Stimulated activated CD4-positive, alpha-beta T cell treated with anti-CD3 and anti-CD28 coated beads, Interleukin-4, amount 100 ng/mL, for 4 hours (primary cell): ENCODE measurements at places on chromosomes 5 and 9.
A peak's percentile ranks its signal among the peaks of the same experiment; 100 is the strongest.

DNA sequence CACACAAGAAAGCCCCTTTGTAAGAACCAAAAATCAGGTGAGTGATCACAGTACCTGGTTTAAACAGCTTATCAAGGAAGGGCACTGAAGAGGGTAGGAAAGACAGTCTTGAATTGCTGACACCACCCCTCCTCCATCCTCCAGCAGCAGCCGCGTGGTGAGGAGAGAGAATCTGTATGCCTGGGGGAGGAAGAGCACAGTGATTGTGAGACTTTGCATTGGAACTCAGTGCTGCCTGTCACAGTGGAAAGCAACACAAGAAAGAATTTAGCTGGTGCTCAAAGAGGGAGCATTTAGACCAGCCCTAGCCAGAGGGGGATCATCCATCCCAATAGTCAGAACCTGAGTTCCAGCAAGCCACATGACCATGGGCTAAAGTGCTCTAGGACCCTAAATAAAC is 11.6 kb upstream of the STX17 start:
- DNase-seq: no peak

DNA sequence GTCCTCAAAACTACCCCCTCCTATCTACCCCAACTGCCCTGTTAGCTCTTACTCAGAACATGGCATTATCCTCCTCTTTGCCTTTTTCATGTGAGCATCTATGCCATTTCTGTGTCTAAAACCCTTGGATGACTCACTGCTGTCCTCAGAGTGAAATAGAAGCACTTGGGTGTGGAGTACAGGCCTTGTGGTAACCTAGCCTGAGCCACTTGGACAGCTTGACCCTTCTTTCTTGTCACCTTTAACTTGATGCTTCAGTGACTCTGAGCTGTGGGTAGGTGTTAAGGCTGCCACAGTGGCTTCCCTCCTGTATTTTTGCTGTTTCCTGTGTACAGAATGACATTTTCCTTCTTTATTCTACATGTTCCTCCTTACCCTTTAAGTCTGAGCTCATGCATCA is 391.4 kb downstream of the SH3GL2 start:
- DNase-seq: no peak

DNA sequence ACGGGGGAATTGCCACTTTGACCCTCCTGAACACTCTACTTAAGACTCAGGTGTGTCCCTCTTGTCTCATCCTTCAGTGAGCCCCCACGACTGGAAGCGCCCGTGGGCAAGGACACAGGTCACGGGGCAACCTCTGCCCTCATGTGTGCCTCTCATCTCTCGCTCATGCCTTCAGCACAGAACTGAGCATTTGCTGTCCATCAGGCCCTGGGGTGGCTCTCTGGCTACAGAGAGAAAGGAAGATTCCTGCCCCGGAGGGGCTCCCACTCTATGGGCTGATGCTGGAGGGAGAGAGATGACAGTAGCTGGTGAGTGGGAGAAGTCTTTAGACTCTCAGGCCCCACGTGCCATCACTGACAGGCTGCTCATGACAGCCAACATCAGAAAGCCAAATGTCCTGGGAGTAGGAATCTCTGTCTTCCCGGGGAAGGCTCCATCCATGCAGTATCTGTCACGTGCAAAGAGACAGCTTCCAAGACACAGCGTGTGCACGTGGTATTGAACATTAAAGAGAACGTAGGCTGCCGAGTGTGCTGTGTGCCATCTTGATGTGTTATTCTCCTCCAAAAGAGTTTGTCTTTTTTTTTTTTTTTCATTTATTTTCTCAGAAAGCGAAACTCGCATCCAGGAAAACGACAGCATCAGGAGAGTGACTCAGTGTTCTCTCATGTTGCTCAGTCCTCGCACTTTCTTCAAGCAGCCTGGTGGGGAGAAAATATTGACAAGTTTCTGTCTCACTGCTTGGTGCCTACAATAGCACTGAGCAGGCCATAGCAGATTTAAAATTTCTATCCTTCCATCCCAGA is 190.5 kb downstream of the GAS1 start:
- DNase-seq: no peak

GRCh38 chr5:138662599-138662998 is 87.4 kb upstream of the HSPA9 start:
- no peak for DNase-seq

- DNase-seq: peak; percentile 45
Observed at GRCh38 chr5:912280-913091, 19.8 kb downstream of the TRIP13 start.

- DNase-seq: no peak
Observed at GRCh38 chr5:58366461-58366860, 93.4 kb downstream of the PLK2 start.

DNA sequence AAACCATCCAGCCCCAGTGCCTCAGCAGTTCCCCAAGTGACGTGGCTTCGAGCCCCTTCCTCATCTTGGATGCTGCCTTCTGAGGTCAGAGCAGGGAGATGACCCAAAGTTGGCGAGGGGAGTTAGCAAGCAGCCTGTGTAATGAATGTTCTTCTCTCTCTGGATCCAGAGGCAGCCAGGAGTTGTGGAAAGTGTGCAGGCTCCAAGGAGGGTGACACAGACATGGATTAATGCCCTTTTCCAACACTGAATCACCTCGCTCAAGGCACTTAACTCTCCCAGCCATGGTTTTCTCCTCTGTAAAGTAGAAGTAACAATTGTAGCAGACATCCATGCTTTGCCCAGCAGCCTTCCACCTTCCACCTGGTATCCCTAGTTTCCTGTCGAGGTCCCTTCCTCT is 64.6 kb upstream of the HAND1 start:
- no peak for DNase-seq

- no peak for DNase-seq
Observed at GRCh38 chr5:164002628-164003027, 497.2 kb downstream of the MAT2B start.

DNA sequence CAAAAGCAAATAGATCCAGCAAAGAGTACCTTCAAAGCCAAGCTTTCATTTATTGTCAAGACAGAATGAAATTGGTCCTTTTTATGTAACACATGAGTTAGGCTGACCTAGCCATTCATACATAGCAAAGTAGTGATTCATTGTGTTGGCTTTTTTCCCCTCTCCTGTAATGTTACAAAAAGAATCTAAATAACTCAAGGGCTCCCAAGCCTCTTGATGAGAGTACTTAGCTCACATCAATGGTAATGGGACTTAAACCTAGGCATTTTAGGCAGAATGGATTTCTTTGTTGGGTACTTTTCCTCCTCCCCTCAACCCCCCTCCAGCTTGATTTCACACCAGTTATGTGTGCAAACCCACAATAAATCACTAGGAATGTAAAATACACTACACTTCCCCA is 123.7 kb downstream of the EBF1 start:
- no peak for DNase-seq

GRCh38 chr5:81533629-81534405 is 139.9 kb upstream of the ACOT12 start:
- no peak for DNase-seq

- DNase-seq: no peak
Observed at GRCh38 chr5:74763504-74763903, 3.4 kb downstream of the GFM2 start.

- no peak for DNase-seq
Observed at GRCh38 chr9:89896806-89897340, 292.1 kb downstream of the GADD45G start.

DNA sequence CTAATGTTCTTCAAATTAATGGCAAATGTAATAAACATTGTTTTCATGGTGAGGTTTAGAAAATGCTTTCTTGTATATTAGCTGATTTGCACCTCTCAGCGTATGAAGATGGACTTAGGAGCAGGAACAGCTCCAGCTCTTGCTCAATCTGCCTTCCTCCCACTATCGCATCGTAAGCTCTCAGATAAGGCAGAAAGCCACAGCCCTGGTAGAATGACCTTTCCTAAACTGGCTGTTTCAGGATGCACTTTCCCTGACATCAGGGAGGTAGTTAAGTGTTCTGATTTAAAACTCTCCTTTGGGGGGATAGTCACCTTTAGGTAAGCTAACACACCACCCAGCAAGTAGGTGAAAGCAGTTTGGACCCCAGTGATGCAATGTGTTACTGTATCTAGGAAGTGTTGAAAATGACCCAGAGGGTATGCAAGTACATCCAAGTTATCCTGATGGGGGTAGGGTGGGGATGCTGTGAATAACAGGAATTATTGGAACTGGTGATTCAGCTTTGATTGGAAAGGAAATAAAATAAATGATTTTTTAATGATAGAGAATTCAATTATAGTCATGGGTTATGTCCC is 72.3 kb downstream of the LMNB1 start:
- DNase-seq: no peak

DNA sequence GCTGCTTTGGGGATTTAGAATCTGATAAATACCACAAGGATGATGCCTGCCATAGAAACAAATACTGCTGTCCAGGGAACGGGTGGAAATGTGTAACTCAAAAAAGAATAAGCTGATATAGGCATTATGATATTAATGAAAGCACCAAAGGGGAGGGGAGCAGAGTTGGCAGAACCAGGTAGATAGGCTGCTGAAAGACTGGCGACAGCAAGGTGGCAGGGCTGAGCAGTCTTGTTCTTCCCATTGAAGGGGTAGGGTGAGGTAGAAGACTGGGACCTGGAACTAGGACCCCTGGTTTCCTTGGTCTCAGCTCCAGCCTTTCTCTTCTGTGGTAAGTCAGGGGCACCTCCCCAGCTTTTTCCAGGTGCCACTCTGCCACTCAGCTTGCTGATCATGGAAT is 31.4 kb upstream of the TMOD1 start:
- DNase-seq: no peak

GRCh38 chr9:123416176-123416575 is 60.2 kb downstream of the CRB2 start:
- DNase-seq: no peak

GRCh38 chr9:17942498-17942897 is 363.6 kb downstream of the SH3GL2 start:
- DNase-seq: no peak

GRCh38 chr5:5572976-5573797 is 150.7 kb downstream of the ICE1 start:
- DNase-seq: no peak

DNA sequence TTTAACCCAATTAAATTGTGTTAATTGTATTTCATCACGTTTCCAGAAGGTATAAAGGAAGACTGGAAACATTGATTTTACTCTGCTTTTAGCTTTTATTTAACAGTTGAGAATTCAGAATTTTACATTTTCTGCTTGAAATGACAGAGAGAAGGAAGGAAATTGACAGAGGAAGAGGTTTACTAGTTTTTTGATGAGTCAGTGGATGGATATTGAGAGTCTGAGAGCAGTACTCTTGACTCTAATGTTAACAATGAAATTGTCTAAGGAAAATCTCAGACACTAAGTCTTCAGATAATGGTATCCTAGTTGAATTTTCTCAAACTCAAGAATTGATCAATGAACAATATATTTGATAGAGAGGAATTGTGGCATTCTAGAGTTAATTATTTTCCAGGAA is 60.6 kb downstream of the IPO11 start:
- no peak for DNase-seq

GRCh38 chr9:21696411-21696871 is 106.0 kb upstream of the MTAP start:
- no peak for DNase-seq

GRCh38 chr5:153485641-153486040 is 4.8 kb upstream of the GRIA1 start:
- no peak for DNase-seq

GRCh38 chr9:133642708-133643361 is 6.7 kb downstream of the DBH start:
- DNase-seq: no peak

GRCh38 chr5:127031147-127031862 is 947 bp upstream of the MARCHF3 start:
- DNase-seq: no peak

DNA sequence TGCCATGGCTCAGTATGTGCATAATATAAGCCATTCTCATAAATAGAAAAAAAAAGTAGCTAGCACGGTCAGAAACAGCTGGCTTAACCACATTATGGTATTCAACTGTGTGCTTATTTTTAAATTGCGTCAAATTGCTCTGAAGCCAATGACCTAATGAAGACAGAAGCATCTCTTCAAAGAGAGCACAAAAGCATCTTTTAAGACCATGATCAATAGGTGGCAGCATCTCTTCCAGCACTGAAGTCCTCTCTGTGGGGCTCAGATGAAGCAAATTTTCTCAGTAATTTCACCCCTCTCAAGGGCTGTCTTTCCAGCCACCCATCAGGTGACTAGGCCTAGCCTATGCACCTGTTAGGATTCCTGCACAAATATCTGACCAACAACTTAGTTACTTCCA is 251.4 kb downstream of the GLIS3 start:
- DNase-seq: no peak

GRCh38 chr5:90551376-90551775 is 7.2 kb upstream of the ADGRV1 start:
- DNase-seq: no peak

GRCh38 chr9:116816484-116816883 is 129.4 kb downstream of the TRIM32 start:
- no peak for DNase-seq

- DNase-seq: no peak
Observed at GRCh38 chr5:67997148-67997547, 218.4 kb upstream of the PIK3R1 start.
